Ovary (tissue), 10 donors: ENCODE measurements at places on chromosomes 12 and 14. TPM values are rescaled to one million over a fixed set of nuclear protein-coding genes. Genes with fewer than 3 reads are reported as not detected.
A peak's percentile ranks its signal among the peaks of the same experiment; 100 is the strongest.

GRCh38 chr12:25757037-25757665 lies 201.3 kb upstream of the RASSF8 start:
- no peak for DNase-seq

DNA sequence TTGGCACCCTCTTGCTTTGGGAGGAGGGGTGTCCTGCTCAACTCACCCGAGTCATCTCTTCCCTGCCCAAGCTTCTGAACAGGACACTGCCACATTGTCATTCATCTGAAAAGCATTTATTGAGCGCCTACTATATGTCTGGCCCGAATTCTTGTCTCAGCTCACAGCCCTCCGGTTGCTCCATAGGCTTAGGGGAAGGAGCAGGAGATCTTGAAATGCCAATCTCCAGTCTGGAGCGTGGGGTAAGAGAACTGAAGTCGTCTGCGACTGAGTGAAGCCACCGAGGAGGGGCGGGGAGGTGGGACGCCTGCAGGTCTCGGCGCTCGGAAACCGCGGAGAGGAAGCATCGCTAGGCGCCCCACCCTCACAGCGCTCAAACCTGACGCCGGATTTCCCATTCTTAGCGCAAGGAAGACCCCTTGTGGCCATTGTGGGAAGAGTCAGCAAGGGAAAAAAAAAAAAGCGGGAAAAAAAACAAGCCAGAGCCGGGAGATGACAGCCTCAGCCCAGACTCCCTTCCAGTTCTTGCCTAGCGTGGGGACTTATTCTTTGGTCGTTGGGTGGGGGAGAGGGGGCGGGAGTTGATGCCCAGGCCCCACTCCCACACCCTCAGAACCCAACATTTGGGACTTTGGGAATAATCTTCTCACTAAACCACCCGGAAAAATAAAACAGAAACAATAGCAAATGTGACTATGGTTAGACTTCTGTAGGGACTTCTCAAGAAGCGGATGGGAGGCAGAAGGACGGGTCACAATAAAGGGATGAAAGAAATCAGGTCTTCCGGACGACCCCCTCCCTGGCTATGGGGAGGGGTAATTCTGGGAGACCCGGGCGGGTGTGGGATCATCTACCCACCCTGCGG lies 28.2 kb upstream of the SMUG1 start:
- DNase-seq: peak; percentile 68

- DNase-seq: no peak
Observed at GRCh38 chr12:93500201-93500600, 32.9 kb downstream of the MRPL42 start.

- DNase-seq: no peak
Observed at GRCh38 chr12:15443611-15444010, 121.3 kb downstream of the PTPRO start.

The GNG2 gene
- total RNA-seq: 10.7 TPM
